Glutamatergic neuron (in vitro differentiated cells): ENCODE measurements at places on chromosomes 5 and 9.

- no peak for DNase-seq
Observed at GRCh38 chr5:145978708-145979107, 42.3 kb downstream of the SH3RF2 start.

DNA sequence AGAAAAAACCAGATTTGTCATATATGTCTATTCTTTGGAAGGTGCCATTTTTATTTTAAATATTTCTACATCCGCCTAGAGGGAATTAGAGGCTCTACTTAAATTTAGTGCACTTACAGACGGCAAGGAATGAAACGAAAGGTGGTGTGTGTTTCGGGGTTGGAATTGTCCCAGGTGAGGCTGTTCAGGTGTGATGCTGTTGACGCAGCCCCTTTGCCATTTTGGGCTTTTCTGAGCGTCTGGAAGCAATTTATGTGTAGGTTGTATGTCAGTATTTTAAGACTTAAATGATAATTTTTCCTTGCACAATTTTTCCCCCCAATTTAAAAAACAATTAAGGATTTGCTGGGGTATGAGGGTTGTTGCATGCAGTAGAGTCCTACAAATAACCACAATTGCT, 2.0 kb downstream of the TENT4A start:
- DNase-seq = no peak

DNA sequence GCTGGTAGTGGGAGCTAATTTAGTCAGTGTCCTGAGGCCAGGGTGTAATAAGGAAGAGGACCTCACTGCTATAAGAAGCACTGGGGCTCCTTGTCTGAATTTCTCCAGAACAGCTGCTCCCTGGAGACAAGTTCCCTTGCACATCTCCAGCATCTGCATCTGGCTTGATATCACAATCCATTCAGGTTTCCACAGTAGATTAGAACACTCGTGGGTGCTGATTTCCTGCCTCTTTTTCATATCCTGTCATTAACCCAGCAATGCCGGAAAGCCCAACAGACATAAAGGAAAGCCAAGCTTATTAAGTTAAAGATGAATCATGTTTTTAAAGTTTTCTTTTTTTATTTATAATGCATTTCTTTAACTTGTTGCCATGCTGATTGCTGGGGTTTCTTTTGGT, 232.3 kb upstream of the WWC1 start:
- DNase-seq = no peak

DNA sequence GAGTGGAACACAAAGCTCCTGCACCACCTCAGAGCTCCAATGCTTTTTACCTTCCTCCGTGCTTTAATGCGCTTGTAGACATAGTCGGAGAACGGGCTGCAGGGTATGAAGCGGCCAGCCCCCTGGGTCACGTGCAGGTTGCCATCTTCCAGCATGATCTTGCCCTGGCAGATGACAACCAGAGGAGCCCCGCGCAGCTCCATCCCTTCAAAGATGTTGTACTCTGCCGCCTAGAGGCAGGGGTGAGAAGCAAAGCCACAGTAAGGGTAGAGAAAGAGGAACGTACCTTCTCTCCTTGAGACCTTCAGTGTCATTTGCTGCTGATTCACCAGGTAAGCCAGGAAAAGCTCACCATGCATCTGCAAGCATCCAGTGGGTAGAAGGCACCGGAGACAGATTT, 112.3 kb downstream of the DPYSL3 start:
- no peak for DNase-seq

- DNase-seq = no peak
Observed at GRCh38 chr9:122349201-122349600, 21.6 kb upstream of the PTGS1 start.

DNA sequence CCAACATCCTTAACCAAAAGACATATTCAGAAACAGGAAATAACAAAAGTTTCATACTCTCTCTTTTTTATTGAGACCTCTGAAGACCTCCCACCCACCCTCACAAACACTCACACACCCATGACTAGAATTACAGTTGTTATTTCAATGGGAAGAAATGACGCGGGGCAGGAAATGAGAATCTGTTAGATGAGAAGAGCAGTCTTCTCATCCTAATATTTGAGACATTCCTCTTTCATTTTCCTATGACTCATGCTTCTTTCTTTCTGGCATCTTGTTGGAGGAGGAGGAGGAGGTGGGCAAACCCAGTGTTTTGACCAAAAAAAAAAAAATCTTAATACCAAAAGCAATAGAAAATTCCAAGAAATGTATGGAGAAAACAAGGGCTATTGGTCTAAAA, 179.5 kb upstream of the TARS1 start:
- DNase-seq = no peak

DNA sequence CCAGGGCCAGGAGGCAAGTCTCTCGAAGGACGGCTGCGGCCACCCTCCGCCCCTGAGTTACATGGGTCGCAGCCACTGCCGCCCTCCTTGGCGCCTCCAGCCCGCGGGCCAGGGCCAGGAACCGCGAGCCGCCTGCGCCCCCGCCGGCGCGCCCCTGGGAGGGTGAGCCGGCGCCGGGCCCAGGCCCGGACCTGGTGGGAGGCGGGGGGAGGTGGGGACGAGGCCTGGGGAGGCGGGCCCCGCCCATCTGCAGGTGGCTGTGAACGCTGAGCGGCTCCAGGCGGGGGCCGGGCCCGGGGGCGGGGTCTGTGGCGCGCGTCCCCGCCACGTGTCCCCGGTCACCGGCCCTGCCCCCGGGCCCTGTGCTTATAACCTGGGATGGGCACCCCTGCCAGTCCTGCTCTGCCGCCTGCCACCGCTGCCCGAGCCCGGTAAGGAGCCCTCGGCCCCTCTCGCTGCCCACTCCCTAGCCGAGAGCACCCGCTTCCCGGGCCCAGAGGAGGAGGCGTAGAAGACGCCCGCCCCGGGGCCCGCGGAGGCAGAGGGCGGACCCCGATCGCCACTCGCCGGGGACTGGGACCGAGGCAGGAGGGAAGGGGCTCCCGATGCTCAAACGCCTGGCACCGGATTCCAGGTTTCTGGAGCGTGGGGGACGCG, at the start of gene ASS1:
Gene ASS1 (plus strand): TSS at position 397 of the 657 bp plus-strand sequence. CDS start 7,268 bp downstream, outside the sequence.
- no peak for DNase-seq

- no peak for DNase-seq
Observed at GRCh38 chr5:81080809-81081460, 120.8 kb downstream of the RASGRF2 start.

DNA sequence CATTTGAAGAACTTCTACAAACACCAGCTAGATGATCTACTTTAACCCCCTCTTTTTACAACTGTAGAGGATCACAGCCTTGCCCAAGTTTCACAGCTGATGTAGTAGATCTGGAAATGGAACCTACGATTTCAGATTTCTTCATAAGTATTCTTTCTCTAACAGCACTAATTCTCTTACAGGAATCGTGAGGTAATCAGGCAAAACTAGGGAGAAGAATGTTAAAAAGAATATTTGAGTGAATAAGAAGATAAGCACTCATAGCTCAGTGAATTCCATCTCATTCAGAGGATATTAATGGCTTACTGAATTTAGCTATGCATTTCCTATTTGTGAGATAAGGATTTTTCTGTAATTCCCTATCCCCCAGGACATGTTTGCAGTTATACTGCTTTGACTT, 42.1 kb downstream of the NADK2 start:
- no peak for DNase-seq

DNA sequence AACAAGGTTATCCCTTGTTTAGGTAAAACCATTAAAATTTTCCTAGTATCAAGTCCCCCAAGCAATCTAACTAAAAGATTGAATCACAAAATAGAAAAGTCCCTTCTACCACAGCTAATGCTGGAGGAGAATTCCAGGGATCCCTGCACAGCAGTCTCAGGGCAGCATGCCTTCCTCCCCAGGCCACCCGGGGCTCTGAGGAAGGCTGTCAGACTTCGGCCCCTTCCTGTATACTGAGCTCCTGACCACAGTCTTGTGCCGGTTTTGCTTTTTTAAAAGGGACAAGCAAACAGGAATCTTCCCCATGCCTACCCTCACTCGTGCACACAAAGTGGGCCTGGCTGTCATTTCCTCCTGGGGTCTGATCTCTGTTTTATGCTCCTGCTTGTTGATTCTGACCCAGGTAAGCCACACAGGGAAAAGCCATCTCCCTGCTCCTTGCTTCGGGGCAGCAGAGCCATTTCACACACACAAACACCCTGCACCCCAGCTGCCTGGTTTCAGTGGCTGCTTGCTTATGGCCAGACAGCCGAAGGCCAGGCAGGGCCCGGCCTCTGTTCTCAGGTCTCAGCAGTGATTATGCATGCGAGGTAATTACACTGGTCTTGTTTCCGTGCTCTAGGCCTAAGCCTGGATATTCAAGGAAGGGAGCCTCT, 211.9 kb downstream of the NXNL2 start:
- peak; percentile 39 for DNase-seq

GRCh38 chr5:174794931-174795672, 70.7 kb downstream of the MSX2 start:
- DNase-seq = no peak

- no peak for DNase-seq
Observed at GRCh38 chr5:158389786-158390185, 530.8 kb upstream of the CLINT1 start.

GRCh38 chr5:82847562-82847961, 229.6 kb downstream of the TMEM167A start:
- no peak for DNase-seq

DNA sequence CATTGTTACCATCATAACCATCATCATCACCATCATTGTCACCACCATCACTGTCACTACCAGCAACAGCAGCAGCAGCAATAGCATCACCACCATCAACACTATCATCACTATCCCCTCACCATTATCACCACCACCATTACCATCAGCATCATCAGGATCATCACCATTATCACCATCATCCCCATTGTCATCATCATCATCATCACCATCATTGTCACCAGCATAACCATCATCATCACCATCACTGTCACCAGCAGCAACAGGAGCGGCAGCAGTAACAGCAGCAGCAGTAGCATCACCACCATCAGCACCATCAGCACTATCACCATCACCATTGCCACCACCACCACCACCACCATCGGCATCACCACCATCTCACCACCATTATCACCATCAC, 48.4 kb downstream of the S1PR3 start:
- DNase-seq = no peak

DNA sequence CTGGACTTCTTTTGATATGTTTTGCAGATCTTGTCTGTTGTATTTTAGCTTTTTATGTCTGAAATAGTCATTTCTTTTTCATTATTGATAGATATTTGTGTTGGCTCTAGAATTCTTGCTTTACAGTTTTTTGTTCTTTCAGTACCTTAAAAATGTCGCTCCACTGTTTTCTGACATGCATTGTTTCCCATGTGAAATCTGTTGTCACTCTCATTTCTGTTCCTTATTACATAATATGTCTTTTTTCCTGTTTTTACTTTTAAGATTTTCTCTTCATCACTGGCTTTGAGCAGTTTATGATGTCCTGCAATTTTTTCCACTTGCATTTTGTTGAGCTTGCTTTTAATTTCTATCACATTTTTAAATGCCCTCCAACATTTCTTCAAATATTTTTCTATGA, 270.4 kb upstream of the TARS1 start:
- no peak for DNase-seq
